Small intestine (tissue), 16 donors: ENCODE measurements at places on chromosomes 5 and 9. TPM values are rescaled to one million over a fixed set of nuclear protein-coding genes. Genes with fewer than 3 reads are reported as not detected.

Gene TCERG1
- polyA plus RNA-seq = 22.2 TPM

Gene NUTM2F
- not detected for polyA plus RNA-seq

Gene MYOZ3
- polyA plus RNA-seq = 1.5 TPM

DNA sequence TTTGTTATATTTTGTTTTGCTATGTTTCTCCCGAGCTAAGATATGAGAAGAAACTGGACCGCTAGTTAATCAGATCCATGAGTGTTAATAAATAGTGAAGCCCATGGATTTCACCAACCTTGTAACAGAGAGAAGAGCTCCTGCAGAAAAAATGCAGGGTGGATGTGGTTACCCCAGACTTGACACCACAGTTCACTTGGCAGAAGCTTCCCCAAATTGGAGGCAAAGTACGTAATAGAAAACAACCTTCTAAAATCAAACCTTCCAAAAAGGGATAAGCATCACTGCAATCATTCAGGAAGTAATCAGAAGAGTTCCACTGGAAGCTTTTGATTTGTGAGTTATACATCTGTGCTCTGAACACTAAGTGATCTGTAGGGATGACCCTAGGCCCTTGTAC is 267.5 kb downstream of the ACTL7B start:
- no peak overlapping the region for H3K27ac ChIP-seq
- peaks cover 3% of the 10 kb centered on the region for H3K27me3 ChIP-seq
- H3K36me3 ChIP-seq = no peaks in the 10 kb centered on the region
- DNase-seq = no peak
- H3K4me1 ChIP-seq = no peaks in the 10 kb centered on the region

GRCh38 chr5:111836426-111836825 is 79.4 kb upstream of the NREP start:
- H3K4me3 ChIP-seq = no peak overlapping the region
- no peaks in the 10 kb centered on the region for H3K27me3 ChIP-seq

DNA sequence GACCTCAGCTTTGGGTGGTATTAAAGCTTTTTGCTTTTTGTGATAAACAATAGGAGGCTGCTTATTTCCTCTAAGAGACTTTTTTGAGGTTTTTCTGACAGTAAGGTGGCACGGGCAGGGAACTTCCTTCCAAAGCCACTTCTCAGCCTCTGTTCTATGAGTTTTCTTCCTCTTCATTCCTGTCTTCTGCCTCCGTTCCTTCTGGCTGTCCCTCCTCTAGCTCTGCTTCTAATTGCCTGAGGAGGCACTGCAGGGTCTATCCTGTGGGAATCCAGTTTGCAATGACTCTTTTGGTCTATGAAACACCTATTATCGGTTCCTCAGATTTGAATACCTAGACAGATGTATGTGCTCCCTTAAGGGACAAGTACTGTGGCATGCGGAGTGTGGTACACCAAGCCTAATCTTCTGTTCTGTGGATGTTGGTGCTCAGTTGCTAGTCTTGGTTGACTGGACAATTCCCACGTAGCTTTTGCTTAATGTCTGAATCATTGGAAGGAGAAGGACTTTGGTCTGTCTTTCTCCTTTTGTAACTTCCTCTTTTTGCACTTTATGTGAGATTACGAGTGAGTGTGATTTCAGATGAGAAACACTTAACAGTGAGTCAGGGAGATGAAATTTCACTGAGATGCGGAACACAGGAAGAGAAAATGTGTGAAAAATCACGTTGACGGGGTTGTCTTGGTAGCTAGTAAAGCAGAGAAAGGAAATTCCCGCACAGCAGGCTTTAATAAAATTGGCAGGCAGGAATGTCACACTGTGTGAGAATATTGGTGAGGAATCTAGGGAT is 305.2 kb downstream of the EFNA5 start:
- no peak overlapping the region for H3K4me3 ChIP-seq
- no peak overlapping the region for H3K27ac ChIP-seq
- H3K27me3 ChIP-seq = no peaks in the 10 kb centered on the region
- DNase-seq = no peak
- H3K4me1 ChIP-seq = no peaks in the 10 kb centered on the region

GRCh38 chr5:154861946-154862345 is 3.5 kb downstream of the CNOT8 start:
- DNase-seq = no peak
- H3K27ac ChIP-seq = no peak overlapping the region
- peaks cover 6% of the 10 kb centered on the region for H3K4me1 ChIP-seq

DNA sequence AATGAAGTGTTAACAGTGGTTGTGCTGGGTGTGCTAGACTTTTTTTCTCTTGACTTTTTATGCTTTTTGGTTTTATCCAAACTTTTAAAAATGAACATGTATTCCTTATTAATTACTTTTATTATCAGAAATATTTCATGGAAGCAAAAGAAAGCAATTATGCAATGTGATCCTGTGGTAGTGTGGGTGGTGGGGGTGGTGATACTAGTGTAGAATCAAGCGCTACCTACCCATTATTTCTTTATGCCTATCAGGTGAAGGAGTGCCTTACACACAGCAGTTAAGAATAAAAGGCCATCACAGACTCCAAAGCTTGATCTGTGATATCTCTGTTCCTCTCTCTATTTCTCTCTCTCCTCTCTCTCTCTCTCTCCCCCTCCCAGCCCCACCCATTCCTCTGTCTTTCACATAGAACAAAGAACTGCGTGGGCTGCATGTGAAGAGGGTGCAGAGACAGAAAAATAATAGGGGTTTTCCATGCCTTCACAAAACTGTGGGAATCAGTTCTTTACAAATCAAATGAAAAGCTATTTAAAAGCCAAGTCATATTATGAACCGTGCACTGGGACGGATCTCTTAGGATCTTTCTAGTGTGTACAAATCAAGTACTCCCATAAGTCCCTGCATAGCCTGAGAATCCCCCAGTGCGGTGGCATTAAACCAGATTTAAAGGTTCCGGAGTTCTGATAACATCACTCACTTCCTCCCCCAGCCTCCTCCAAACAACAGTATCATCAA is 351.2 kb downstream of the RAB3C start:
- no peak overlapping the region for H3K4me3 ChIP-seq
- H3K27me3 ChIP-seq = no peaks in the 10 kb centered on the region
- H3K27ac ChIP-seq = no peak overlapping the region
- no peaks in the 10 kb centered on the region for H3K4me1 ChIP-seq
- no peak for DNase-seq

DNA sequence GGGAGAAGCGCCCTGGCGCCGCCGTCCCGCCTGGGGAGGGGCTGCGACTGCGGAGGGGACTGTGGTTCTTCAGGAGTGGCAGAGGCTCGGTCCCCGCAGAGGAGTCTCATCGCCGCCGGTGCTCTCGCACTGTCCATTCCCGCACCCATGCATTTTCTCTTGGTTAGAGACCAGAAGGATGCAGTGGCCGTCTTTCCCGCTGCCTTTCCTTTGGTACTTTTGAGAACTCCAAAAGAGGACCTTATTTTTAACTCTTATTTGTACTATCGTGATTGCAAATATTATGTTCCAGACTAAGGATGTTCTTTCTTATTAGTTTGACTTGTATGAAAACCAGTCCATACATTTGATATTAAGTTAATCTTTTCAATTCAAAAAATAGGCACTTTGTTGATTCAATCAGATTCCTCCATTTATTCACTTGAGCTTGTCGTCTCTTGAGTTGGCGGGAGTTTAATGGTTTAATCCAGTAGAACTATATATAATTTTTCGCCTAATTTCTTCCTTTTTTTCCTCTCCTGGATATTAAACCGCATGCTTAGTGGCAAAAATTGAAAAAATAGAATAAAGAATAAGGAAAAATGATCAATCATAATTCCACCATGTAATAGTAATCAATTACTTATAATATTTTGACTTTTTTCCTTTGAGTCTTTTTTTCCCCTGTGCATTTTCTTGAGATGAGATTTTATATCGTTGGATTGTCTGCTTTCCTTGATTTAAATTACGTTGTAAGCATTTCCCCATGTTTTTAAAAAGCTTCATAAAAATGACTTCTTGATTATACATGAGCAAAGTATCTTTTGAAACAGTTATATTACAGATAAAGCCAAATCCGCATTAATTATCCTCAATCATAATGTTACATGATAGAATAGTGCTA is 861 bp downstream of the ZFYVE16 start:
- peak overlapping the region; percentile 98 for H3K27ac ChIP-seq
- no peaks in the 10 kb centered on the region for H3K36me3 ChIP-seq
- peak overlapping the region; percentile 97 for H3K4me3 ChIP-seq
- H3K4me1 ChIP-seq = no peaks in the 10 kb centered on the region

DNA sequence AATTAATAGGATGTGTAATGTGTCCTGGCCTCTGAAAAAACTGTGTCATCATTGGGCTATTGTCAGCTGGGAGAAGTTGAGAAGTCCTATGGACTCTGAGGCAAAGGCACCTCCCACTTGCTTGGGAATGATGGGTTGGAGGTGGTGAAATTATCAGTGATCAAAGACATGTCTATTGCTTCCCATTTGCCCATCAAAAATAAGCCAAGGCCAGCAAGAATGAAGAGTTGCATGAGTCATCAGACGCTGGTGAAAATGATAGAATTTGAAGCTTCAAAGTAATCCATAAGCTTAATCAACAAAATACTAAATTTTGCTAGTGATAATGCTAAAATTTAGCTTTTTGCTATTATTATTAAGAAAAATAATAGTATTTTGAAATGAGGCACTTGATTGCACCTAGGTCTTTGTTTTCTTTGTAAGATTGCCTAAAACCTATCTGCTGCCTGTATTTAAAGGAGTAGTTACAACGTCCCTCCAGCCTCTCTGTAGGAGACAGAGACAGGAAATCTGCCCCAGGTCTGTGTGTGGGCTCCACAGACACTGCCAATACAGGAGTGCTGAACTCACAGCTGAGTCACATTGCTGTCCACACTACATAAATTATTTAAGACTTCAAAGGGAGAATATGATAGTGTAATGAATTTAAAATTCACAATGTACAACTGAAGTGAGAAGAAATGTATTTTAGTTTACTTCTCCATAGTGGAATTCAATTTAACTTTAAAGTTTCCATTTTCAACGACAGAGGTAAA is 48.4 kb upstream of the APC start:
- H3K36me3 ChIP-seq = no peaks in the 10 kb centered on the region
- no peak overlapping the region for H3K27ac ChIP-seq
- DNase-seq = no peak
- H3K27me3 ChIP-seq = no peaks in the 10 kb centered on the region
- no peaks in the 10 kb centered on the region for H3K4me1 ChIP-seq
- H3K4me3 ChIP-seq = no peak overlapping the region

DNA sequence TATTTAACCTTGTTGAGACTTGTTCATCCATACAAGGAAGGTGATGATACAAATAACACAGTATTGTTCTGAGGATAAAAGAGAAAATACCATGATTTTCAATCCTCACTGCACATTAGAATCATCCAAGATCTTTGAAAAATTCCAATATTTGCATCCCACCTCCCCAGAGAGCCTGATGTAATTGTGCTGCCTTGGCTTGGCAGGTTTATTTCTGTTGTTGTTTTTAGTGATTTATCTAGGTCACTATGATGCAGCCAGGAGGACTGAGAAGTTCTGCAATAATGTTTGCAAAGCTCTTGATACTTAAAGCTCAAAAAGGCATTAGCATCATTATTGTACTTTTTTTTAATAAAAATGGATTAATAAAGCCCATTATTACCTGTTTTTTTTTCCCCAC is 67.0 kb upstream of the NMUR2 start:
- no peak overlapping the region for H3K4me3 ChIP-seq
- H3K27me3 ChIP-seq = no peaks in the 10 kb centered on the region
- H3K27ac ChIP-seq = no peak overlapping the region
- H3K4me1 ChIP-seq = no peaks in the 10 kb centered on the region

- no peak for DNase-seq
- H3K27ac ChIP-seq = no peak overlapping the region
- no peaks in the 10 kb centered on the region for H3K4me1 ChIP-seq
- no peaks in the 10 kb centered on the region for H3K36me3 ChIP-seq
- no peaks in the 10 kb centered on the region for H3K27me3 ChIP-seq
These were observed 134.6 kb upstream of the CPEB4 start for GRCh38 chr5:173753307-173754168.

DNA sequence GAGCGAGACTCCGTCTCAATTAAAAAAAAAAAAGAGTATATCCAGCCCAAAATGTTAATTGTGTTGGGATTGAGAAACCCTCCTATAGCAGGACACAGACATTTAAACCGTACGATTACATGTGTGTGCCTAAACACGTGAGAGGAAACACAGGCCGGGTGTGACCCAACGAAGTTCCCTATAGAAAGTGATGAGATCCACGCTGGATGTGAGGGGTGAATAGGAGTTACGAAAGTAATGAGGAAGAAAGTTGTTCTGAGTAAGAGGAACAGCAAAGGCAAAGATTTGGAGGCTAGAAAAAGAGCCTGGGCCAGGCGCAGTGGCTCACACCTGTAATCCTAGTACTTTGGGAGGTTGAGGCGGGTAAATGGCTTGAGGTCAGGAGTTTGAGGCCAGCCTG is 13.6 kb downstream of the NAIF1 start:
- H3K4me1 ChIP-seq = peaks cover 48% of the 10 kb centered on the region
- H3K4me3 ChIP-seq = no peak overlapping the region
- no peak for DNase-seq
- no peaks in the 10 kb centered on the region for H3K27me3 ChIP-seq
- H3K36me3 ChIP-seq = no peaks in the 10 kb centered on the region
- no peak overlapping the region for H3K27ac ChIP-seq

DNA sequence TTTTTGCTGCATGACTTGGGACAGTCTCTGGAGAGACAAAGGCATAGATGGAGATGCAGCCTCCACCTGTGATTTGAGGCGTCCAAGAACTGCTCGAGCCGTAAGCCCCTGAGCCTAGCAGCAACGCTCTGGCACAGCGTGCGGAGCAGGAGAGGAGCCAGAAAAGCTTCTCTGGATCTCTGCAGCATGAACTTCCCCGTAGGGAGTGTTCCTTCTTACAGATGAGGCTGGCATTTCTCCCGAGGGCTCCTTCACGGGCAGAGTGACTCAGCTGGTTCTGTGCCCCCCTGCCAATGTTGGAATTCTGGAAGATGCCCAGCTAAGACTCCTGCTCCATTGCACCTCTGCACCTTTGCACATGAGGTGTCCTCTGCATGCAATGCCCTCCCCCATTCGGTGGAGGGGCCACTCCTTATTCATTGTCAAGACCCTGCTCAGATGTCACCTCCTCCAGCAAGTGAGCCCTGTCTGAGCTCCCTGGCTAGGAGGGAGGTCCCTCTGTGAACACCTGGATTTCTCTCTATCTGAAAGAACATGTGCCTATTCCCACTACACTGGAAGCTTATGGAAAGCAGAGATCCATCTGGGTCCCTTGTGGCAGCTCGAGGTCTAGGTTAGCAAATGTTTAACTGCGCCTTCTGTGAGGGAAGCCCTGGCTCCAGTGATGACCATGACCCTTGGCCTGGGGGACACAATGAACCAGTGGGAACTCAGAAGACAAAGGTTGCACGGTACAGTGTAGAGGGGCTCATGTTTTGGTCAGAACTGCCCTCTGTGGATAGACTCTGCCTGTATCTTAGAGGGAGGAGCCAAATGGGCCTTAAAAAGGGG is 39.6 kb downstream of the SH3PXD2B start:
- peak overlapping the region; percentile 26 for H3K27ac ChIP-seq
- H3K36me3 ChIP-seq = no peaks in the 10 kb centered on the region
- no peak overlapping the region for H3K4me3 ChIP-seq
- DNase-seq = peak; percentile 15
- H3K27me3 ChIP-seq = no peaks in the 10 kb centered on the region

DNA sequence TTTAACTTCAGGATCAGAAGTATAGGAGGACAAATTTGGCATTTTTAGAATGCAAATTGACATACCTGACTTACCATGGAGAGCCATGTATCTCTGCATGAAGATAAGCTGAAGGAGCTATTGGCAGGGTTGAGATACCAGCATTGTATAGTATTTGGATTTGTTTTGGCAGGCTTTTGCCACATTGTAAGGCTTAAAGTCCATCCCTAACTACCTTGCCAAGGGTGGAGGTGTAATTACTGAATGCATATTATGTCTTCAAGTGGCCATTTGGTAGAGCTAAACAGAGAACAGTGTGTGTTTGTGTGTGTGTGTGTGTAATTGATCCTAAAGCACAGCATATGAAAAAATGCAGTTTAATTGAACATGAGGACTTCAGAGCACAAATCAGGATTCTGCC is 324.7 kb downstream of the FAM170A start:
- no peak overlapping the region for H3K27ac ChIP-seq
- H3K27me3 ChIP-seq = no peaks in the 10 kb centered on the region
- H3K4me3 ChIP-seq = no peak overlapping the region
- no peaks in the 10 kb centered on the region for H3K36me3 ChIP-seq
